Esophagus muscularis mucosa (tissue), 4 donors: ENCODE measurements at places on chromosomes 11 and 22. TPM values are rescaled to one million over a fixed set of nuclear protein-coding genes. Genes with fewer than 3 reads are reported as not detected.

The GGTLC3 gene
- total RNA-seq = not detected

GRCh38 chr22:45429424-45429823, 15.9 kb downstream of the RIBC2 start:
- H3K27me3 ChIP-seq = no peaks in the 10 kb centered on the region
- DNase-seq = no peak
- no peak overlapping the region for H3K27ac ChIP-seq

DNA sequence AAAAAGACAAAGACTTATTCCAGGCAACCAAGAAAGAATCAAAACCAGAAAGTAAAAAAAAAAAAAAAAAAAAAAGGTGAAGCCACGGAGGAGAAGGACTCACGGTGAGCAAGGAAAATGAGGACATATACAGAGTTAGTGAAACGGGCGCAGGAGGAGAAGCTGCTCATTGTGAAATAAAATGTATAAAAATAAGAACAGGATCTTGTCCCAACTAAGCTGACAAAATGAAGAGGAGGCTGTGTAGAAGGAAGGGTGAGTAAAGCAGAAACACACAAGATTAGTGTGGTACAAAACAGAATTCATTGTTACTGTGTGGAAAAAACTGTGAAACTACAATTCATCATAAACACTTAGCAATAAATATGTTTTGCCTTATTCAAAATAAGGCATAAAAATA, 7.6 kb downstream of the IL17REL start:
- H3K4me3 ChIP-seq = no peak overlapping the region
- H3K36me3 ChIP-seq = no peaks in the 10 kb centered on the region
- H3K27me3 ChIP-seq = peaks cover 33% of the 10 kb centered on the region
- no peak for DNase-seq
- no peak overlapping the region for H3K27ac ChIP-seq

DNA sequence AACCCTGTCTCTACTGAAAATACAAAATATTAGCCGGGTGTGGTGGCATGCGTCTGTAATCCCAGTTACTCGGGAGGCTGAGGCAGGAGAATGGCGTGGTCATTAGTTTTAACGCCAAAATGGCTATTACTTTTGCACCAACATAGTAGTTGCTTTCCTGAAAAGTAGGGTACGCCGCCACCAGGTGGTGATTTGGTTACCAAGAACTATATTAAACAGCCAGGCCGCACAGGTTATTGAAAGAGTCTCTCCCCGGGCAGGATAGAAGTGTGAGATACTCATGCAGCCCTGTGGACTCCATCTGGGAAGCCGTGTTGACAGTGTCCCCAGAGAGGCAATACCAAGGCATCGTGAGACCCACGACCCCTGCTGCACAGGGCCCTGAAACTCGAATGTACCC, 24.6 kb upstream of the LRRC32 start:
- no peaks in the 10 kb centered on the region for H3K27me3 ChIP-seq
- DNase-seq = no peak

GRCh38 chr11:92557879-92558278, 333.3 kb downstream of the FAT3 start:
- no peak for DNase-seq
- no peak overlapping the region for H3K4me3 ChIP-seq
- H3K27ac ChIP-seq = no peak overlapping the region

GRCh38 chr11:11265994-11266606, 87.0 kb downstream of the CSNK2A3 start:
- H3K27me3 ChIP-seq = no peaks in the 10 kb centered on the region
- H3K4me3 ChIP-seq = no peak overlapping the region
- DNase-seq = no peak
- H3K4me1 ChIP-seq = peaks cover 37% of the 10 kb centered on the region
- H3K36me3 ChIP-seq = peaks cover 28% of the 10 kb centered on the region

GRCh38 chr22:43992331-43992821, 31.7 kb upstream of the PARVB start:
- peaks cover 3% of the 10 kb centered on the region for H3K4me1 ChIP-seq
- no peak overlapping the region for H3K27ac ChIP-seq
- no peaks in the 10 kb centered on the region for H3K27me3 ChIP-seq
- H3K36me3 ChIP-seq = peaks cover 78% of the 10 kb centered on the region
- no peak overlapping the region for H3K4me3 ChIP-seq
- DNase-seq = no peak

DNA sequence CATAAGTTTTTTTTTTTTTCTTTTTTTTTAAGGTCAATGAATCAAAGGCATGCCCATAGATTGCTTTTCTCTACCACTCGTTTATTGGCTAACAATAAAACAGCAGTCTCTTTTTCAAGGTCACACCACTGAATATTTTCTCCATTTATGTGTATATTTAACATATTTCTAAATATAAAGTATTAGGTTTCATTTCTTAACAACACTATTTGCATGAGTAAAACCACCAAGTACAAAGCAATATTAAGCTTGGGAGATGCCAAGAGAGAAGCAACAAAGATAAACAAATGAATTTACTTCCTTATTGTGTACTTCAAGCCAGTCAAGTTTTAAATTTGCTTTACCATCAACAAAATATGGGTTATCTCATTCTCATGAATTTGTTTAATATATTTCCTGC, 708.9 kb upstream of the CCDC179 start:
- no peak overlapping the region for H3K27ac ChIP-seq
- no peak for DNase-seq
- no peak overlapping the region for H3K4me3 ChIP-seq
- H3K36me3 ChIP-seq = no peaks in the 10 kb centered on the region
- H3K27me3 ChIP-seq = no peaks in the 10 kb centered on the region

DNA sequence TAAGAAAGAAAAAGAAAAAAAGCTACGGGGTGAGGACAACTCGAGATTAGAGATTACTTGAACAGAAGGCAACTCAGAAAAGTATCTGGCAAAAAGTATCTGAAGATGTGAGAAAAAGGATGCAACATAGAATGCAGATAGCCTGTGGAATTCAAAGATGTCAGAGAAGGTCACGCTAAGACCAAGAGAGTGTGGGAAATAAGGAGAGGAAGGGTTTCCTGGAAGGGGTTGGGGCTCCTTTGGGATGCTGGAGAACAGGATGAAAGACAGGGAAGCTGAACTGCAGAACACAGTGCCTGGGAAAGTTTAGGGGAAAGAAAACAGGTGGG, 1.2 kb downstream of the GUCY1A2 start:
- H3K36me3 ChIP-seq = no peaks in the 10 kb centered on the region
- H3K27ac ChIP-seq = peak overlapping the region; percentile 31
- H3K27me3 ChIP-seq = peaks cover 4% of the 10 kb centered on the region
- H3K4me3 ChIP-seq = peak overlapping the region; percentile 51

The SMC1B gene
- not detected for total RNA-seq

GRCh38 chr11:64844330-64845128, at the start of gene CDC42BPG:
TSS of gene CDC42BPG (minus strand) at chr11:64844653. CDS start at chr11:64844569, 84 bp downstream.
- H3K36me3 ChIP-seq = no peaks in the 10 kb centered on the region
- H3K27ac ChIP-seq = peak within 1 kb of the TSS; percentile 4
- H3K4me1 ChIP-seq = peaks cover 30% of the 10 kb centered on the region
- no peak for DNase-seq

GRCh38 chr11:6321961-6322362, 1.7 kb upstream of the CAVIN3 start:
- peaks cover 42% of the 10 kb centered on the region for H3K4me1 ChIP-seq
- H3K36me3 ChIP-seq = no peaks in the 10 kb centered on the region
- H3K27ac ChIP-seq = peak overlapping the region; percentile 99
- no peak for DNase-seq
- H3K4me3 ChIP-seq = no peak overlapping the region
- no peaks in the 10 kb centered on the region for H3K27me3 ChIP-seq

- no peak for DNase-seq
- H3K27me3 ChIP-seq = peaks cover 9% of the 10 kb centered on the region
- peaks cover 19% of the 10 kb centered on the region for H3K4me1 ChIP-seq
- H3K4me3 ChIP-seq = peak within 1 kb of the TSS; percentile 55
- H3K27ac ChIP-seq = no peak within 1 kb of the TSS
Observed at GRCh38 chr11:7251836-7252682, at the start of gene SYT9. TSS of gene SYT9 (plus strand) at chr11:7251904. CDS start at chr11:7252187, 283 bp downstream.

The CCDC179 gene
- not detected for total RNA-seq

GRCh38 chr11:2812371-2812991, 73.1 kb downstream of the CDKN1C start:
- peak overlapping the region; percentile 16 for H3K27ac ChIP-seq
- H3K4me1 ChIP-seq = peaks cover 34% of the 10 kb centered on the region
- no peak for DNase-seq
- peak overlapping the region; percentile 31 for H3K4me3 ChIP-seq
- H3K27me3 ChIP-seq = no peaks in the 10 kb centered on the region

GRCh38 chr11:72897506-72897905, 83.3 kb downstream of the ATG16L2 start:
- no peaks in the 10 kb centered on the region for H3K4me1 ChIP-seq
- H3K4me3 ChIP-seq = no peak overlapping the region
- DNase-seq = no peak
- H3K27me3 ChIP-seq = no peaks in the 10 kb centered on the region
- H3K27ac ChIP-seq = no peak overlapping the region
- H3K36me3 ChIP-seq = no peaks in the 10 kb centered on the region

- H3K4me3 ChIP-seq = no peak overlapping the region
- no peak overlapping the region for H3K27ac ChIP-seq
- no peak for DNase-seq
- H3K36me3 ChIP-seq = no peaks in the 10 kb centered on the region
Observed at GRCh38 chr11:96331699-96332116, 11.3 kb downstream of the MAML2 start.

GRCh38 chr11:24391167-24391566, 105.7 kb upstream of the LUZP2 start:
- no peak overlapping the region for H3K4me3 ChIP-seq
- H3K27ac ChIP-seq = no peak overlapping the region
- no peaks in the 10 kb centered on the region for H3K36me3 ChIP-seq
- no peak for DNase-seq
- H3K27me3 ChIP-seq = no peaks in the 10 kb centered on the region

GRCh38 chr11:70251659-70252321, 18.7 kb upstream of the PPFIA1 start:
- H3K27ac ChIP-seq = no peak overlapping the region
- no peaks in the 10 kb centered on the region for H3K36me3 ChIP-seq
- no peaks in the 10 kb centered on the region for H3K27me3 ChIP-seq
- DNase-seq = no peak

DNA sequence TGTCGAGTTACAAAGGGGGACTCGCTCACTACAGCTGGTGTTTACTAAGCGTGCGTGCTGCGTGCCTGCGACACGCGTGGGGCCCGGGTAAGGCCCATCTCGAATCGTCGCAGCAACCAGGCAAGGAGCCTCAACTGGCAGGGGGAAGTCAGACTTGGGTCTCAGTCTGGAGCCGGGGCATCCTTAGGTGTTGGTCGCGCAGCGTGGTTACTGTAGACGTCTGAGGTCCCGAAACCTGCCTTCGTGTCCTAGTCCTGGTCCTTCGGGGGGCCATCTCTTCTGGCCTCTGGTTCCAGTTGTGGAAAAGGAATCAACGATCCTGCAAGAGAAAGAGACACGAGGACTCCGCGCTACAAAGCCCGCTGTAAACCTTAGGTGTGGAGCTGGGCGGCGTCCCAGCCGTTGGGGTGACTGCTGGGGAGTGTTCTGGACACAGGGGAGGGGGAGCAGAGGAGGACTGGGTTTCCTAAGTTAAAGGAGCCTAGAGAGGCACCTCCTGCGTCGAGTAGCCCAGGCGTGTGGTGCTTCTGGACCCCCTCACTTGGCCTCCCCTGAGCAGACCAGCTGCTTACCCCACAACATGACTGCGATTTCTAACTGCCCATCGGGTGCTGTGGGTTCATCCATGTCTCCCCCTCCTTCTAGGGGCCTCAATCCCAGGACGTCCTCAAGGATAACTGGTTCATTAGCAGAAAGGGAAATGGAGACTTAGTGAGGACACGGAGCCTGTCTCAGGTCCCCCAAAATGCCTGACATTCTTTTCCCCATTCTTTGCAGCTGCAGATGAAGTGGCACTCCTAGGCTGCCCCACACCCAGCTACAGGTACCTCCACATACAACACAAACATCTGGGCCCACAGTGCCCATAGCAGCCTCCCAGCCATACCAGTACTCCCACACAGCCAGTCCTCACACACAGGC, 4.9 kb upstream of the WNT11 start:
- peaks cover 50% of the 10 kb centered on the region for H3K4me1 ChIP-seq
- H3K27me3 ChIP-seq = no peaks in the 10 kb centered on the region
- H3K27ac ChIP-seq = no peak overlapping the region
- DNase-seq = no peak
- no peaks in the 10 kb centered on the region for H3K36me3 ChIP-seq

GRCh38 chr11:78985663-78986062, 411.0 kb upstream of the NARS2 start:
- no peaks in the 10 kb centered on the region for H3K36me3 ChIP-seq
- no peaks in the 10 kb centered on the region for H3K4me1 ChIP-seq
- no peak overlapping the region for H3K4me3 ChIP-seq
- H3K27me3 ChIP-seq = no peaks in the 10 kb centered on the region
- DNase-seq = no peak

GRCh38 chr11:74462009-74462408, 5.3 kb downstream of the KCNE3 start:
- no peak overlapping the region for H3K4me3 ChIP-seq
- H3K36me3 ChIP-seq = no peaks in the 10 kb centered on the region
- peaks cover 3% of the 10 kb centered on the region for H3K4me1 ChIP-seq
- H3K27ac ChIP-seq = peak overlapping the region; percentile 55

- no peaks in the 10 kb centered on the region for H3K27me3 ChIP-seq
- no peak for DNase-seq
- peaks cover 17% of the 10 kb centered on the region for H3K4me1 ChIP-seq
- no peak overlapping the region for H3K4me3 ChIP-seq
- peak overlapping the region; percentile 46 for H3K27ac ChIP-seq
- no peaks in the 10 kb centered on the region for H3K36me3 ChIP-seq
Observed at GRCh38 chr22:28141614-28142013, 222.6 kb upstream of the PITPNB start.

GRCh38 chr11:81989093-81989492, 744.6 kb downstream of the FAM181B start:
- H3K27ac ChIP-seq = no peak overlapping the region
- H3K36me3 ChIP-seq = no peaks in the 10 kb centered on the region
- DNase-seq = no peak
- H3K27me3 ChIP-seq = no peaks in the 10 kb centered on the region

DNA sequence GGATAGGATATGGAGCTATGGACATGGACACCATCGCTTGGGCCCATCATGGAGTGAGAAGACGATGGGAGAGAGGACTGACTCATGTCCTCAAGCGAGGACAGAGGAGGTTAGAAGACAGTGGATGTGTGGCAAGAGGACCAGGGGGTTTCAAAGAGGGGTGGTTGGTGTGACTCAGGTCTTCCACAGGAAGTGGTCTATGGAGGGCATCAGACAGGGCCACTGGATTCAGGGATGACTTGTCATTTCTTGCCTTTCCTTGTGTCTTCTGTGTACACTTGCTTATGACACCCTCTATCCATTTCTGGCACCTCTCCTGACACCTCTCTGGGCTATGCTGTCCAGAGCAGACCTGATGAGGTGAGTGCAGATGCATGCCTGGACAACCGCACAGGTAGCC, 115.4 kb downstream of the OSBP2 start:
- H3K27me3 ChIP-seq = no peaks in the 10 kb centered on the region
- DNase-seq = no peak
- H3K27ac ChIP-seq = no peak overlapping the region
- H3K4me3 ChIP-seq = no peak overlapping the region
- H3K4me1 ChIP-seq = no peaks in the 10 kb centered on the region
